NCI-H2107 (cell line): ENCODE measurements at places on chromosomes 13 and 19.

- DNase-seq, result no peak
Observed at GRCh38 chr19:38527466-38528136, 90.2 kb downstream of the MAP4K1 start.

GRCh38 chr13:44668688-44669087 lies 92.6 kb upstream of the TSC22D1 start:
- DNase-seq, result no peak

- no peak for DNase-seq
Observed at GRCh38 chr13:77222909-77223308, 104.0 kb downstream of the MYCBP2 start.

- DNase-seq, result no peak
Observed at GRCh38 chr19:3068071-3068470, 5.8 kb upstream of the TLE5 start.

GRCh38 chr19:28878862-28879566 lies 333.9 kb downstream of the UQCRFS1 start:
- peak; percentile 15 for DNase-seq

GRCh38 chr13:95509521-95510310 lies 42.8 kb upstream of the CLDN10 start:
- DNase-seq, result no peak
